ENCODE measurements at places on chromosomes 7 and 10.

DNA sequence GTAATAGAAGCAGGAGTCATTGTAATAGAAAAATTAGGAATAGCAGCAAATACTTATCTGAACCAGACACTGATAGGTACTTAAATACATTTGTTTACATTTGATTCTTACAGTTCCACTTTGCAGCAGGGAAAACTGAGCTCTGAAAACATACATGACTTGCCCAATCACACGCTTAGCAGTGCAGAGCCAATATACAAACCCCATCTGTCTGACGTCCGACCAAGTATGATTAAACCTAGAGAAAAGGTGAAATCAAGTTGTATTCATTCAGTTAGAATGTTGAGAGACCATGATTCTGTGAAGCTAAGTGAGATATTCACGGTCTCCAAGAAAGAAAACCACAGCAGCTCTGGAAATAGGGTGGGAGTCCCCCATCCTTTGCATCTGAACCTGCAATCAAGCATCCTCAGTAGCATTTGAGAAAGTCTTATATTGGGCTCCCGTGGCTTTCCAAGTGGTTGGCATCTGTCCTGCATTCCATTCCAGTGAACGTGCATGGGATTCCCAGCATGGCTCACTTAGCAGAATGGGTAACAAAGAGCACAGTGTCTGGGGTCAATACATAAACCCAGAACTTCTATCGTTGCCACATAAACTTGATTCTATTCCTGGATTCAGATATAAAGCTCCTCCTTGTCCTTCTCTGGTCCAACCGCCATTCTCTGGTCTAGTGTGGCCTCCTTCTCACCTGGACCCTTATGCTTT lies 148.7 kb upstream of the RSU1 start:
- no peak for DNase-seq

DNA sequence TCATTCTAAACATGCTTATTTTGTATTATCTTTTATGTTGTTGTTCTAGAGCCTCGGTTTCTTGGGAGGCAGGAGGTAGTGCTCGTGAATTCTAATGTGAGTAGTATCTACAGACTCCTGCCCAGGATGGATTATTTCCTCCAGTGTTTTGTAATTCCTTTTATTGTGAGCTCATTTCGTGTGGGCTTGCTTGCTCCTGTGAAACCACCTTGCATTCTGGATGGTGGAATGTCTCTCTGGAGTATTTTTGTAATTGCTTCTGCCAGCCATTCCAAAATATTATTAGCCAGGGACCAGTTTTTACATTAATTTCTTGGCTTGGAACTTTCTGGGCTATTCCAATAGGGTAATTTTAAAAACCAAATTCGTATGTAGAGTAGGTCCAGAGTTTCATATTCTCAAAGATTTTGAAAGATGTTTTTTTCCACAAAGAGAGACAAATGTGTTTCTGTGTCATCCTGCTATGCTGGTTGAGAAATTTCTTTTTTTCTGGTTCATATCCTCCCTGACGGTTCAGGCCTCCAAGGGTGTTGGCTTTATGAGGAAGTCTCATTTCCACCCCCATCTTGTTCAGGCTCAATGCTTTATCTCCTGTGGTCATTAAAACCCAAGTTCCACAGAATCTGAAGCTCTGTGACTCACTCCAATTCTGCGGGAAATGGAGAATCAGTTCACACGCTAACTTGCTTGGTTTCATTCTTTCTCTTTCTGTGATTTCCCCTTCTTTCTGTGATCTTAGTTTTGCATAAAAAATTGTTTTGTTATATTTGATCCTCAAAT lies 41.7 kb upstream of the CALD1 start:
- DNase-seq: no peak

GRCh38 chr10:123759501-123760031 lies 93.4 kb downstream of the GPR26 start:
- no peak for DNase-seq

DNA sequence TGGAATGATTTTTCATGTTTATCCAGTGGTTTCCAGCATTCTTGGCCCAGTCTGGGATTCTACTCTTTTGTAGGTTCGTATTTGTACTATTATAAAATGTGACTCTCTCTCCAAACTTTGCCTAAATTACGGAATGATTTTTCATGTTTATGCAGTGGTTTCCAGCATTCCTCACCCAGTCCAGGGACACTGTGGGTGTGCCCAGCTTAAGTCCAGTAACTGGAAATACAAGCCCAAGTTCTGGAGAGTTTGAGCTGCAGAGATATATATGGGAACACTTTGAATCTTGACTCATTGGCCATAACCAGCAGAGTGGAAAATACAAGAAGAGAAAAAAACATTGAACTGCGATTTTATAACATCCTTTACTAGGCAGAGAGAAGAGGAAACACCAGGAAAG lies 5.9 kb upstream of the MAGI2 start:
- DNase-seq: no peak

GRCh38 chr7:130959743-130960207 lies 225.8 kb upstream of the KLF14 start:
- no peak for DNase-seq

- DNase-seq: no peak
Observed at GRCh38 chr10:25336330-25336729, 161.5 kb downstream of the GPR158 start.

Data from NCI-H1092 (cell line).